ENCODE measurements at places on chromosomes 7 and 10.
A peak's percentile ranks its signal among the peaks of the same experiment; 100 is the strongest.

DNA sequence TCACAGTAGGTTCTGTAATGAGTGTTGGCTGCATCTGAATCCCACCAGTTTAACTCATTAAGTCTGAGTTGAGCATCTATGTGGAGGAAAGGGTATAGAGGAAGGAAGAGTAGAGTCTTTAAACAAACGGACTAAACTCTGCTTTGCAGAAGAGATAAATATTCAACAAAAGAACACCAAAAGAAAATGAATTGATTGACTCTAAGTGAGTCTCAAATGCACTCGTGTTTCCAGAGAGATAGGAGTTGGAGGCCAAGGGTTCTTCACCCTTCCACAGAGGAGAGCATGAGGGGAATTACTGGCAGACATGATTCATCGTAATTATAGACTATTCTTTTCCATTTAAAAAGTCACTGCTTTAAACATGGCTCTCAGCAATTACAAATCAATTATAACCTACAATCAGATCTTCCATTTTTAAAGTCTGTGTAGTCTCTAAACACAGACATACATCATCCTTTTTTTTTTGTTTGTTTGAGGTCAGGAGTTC, 56.3 kb downstream of the PLPP4 start:
- no peak for DNase-seq

GRCh38 chr7:20786779-20787659, at the start of gene SP8:
Gene SP8 (minus strand): TSS chr7:20786886. CDS start chr7:20786798, 88 bp downstream.
- no peak for DNase-seq

GRCh38 chr7:30612658-30613265, 18.1 kb downstream of the GARS1 start:
- no peak for DNase-seq

GRCh38 chr10:17115683-17116082, 13.9 kb downstream of the CUBN start:
- no peak for DNase-seq

DNA sequence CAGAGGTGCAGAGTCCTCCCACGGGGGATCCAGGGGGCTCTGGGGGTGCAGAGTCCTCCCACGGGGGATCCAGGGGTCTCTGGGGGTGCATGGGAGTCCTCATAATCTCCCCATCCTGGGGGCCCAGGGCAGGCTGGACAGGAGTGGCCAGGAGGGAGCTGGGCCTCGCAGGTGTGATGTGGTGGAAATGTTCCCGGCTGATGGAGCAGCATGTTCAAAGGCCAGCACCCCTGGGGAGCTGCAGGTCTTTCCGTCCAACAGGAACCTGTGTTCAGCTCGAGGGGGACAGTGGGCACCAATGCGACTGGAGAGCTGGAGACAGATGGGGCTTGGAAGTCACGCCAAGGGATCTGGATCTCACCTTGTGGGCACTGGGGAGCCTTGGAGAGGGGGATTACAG, 38.5 kb upstream of the PSMG3 start:
- no peak for DNase-seq

DNA sequence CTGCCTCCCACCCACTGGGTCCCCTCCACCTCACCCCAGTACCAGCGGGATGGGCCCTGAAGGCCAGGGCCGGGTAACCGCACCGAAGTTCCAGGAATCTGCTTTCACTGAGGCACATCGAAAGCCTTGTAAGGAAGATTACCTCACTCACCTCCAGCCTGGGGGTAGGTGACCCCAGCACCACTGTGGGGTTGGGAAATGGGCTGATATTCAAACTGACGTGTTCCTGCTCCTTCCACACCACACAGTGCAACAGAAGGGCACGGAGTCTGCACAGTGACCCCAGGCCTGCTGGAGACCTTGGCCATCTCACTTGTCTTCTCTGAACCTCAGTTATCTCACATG, 29.8 kb downstream of the NPS start:
- no peak for DNase-seq

DNA sequence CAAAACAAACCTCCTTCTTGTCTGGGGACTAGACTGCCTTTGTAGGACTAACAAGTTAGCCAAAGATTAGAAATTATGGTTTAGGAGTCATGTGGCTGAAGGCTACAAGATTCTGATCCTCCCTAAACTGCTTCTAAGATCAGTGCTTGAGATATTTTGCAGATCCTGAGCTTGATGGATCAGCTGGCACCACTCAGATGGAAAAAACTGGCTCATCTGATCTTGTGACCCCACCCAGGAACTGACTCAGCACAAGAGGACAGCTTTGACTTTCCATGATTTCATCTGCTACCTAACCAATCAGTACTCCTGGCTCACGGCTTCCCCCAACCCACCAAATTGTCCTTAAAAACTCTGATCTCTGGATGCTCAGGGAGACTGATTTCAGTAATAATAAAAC, 271.5 kb upstream of the TAC1 start:
- no peak for DNase-seq

GRCh38 chr10:100791369-100792058, 46.1 kb downstream of the PAX2 start:
- DNase-seq: no peak

DNA sequence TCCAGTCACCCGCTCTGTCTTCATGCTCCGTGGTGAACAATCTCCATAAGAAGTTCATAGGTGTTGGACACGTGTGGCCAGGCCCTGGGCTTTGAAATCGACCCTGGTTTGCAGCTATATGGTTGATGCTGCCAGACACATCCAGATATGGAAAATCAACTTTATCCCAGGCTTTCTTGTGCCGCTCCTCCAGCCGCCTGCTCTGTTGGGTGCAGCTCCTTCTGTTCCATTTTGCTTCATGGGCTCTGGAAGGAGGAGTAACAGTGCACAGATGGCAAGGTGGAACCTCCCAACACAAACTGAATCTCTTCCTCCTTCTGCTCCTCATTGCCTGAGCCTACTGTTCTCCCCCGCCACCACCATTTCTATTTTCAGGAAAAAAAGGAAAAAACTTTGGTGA, 44.7 kb downstream of the THNSL1 start:
- DNase-seq: no peak

DNA sequence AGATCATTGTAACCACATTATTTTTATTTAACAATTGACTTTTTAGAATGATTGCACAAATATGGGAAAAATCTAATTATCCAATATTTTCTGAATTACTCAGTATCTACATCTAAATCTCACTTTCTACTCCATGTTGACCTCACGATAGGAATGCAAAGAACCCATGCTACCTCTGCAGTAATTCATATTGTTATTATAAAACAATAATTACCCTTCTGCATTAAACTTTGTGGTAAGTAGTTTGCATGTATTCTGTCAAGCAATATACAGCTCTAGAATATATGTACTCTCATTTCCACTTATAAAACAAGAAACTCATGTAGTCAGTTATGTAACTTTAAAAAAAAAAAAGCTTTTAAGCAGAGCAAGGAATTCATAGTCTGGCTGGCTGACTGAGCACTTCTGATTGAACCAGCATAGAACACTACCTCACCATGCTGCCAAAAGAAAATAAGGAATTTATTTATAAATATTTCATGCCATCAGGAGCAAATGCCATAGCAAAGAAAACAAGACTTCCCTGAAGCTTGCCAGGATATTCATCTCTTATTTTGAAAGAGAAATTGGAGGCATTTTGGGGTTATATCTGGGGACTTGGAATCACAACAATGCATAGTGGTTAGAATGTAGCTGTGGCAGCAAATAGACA, 895.7 kb downstream of the XPNPEP1 start:
- DNase-seq: no peak

- no peak for DNase-seq
Observed at GRCh38 chr10:118970770-118971169, 58.7 kb upstream of the NANOS1 start.

- DNase-seq: peak; percentile 35
Observed at GRCh38 chr10:74177140-74177677, 26.2 kb downstream of the ADK start.

Measured in stimulated activated CD8-positive, alpha-beta memory T cell treated with anti-CD3 and anti-CD28 coated beads, Interleukin-15, amount 100 ng/mL, for 4 hours (primary cell).